ENCODE measurements at places on chromosomes 12 and 14.

DNA sequence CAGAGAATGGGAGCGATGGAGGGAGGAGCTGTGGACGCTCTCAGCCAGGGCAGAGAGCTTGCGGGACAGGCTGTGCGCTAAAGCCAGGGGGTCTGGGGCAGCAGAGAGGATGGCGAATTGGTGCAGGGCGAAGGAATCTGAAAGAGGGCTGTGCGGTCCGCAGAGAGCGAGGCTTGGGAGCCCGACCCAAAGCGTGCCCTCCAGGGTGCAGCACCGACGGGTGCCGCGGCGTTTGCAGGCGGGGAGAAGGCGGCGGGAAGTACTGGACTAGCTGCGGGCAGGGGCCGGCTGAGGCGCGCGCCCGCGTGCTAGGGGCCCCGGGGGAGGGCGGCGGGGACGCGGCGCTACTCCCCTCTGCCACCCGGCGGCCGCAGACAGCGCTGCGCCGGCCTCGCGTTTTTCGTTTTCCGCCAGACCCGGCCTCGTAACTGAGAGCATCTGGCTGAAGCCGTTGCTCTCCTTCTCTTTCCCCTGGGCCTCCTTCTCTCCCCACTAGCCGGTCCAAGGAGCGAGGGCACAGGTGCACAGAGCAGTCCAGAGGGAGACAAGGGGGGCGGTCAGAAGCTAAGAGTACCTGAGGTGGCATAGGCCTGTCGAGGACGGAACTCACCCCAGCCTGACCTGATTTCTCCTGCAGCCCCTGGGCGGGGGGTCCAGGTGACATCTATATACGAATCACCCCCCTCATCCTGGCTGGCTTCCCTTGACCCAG, 24.9 kb downstream of the SLC6A12 start:
- peak; percentile 1 for DNase-seq

DNA sequence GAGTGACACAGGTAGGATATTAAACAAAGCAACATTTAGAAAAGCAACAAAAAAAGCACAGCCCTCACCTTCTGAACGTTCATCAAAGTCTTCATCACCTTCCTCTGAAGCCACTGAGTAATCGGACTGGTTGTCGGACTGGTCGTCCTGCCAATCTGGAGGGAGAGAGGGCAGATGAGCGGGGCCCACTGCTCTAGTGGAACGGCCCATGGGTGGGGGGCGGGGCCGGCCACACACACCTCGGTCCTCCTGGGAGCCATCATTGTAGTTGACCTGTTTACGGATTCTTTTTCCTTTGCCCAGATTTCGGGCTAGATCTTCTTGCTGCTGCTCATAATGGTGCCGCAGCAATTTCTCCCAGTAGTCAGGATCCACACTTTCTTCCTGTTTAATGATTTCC, 14.9 kb upstream of the NOP2 start:
- DNase-seq, result no peak

- no peak for DNase-seq
These were observed 128.8 kb upstream of the OR4E1 start for GRCh38 chr14:21802441-21802840.

DNA sequence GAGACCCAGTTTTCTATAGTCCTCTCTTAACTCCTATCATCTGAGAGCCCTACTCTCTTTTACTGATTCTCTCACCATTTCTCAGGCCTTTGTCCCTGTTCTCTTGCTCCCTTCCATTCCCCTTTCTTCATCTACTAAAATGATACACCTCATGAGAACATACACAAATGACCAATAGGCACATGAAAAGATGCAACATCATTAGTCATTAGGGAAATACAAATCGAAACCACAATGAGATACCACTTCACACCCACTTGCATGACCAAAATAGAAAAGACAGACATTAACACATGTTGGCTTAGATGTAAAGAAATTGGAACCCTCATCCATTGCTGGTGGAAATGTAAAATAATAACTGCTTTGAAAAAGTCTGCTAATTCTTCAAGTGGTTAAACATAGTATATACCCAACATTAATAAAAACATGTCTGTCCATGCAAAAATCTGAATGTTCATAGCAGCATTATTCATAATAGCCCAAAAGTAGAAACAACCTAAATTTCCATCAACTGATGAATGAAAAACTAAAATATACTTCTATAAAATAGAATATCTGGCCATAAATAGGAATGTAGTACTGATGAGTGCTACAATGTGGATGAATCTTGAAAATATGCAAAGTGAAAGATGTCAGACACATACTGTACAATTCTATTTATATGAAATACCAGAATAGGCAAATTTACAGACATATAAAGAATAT, 66.0 kb downstream of the DENND5B start:
- DNase-seq, result no peak

- DNase-seq, result no peak
These were observed 88.8 kb downstream of the SCFD1 start for GRCh38 chr14:30710876-30711275.

DNA sequence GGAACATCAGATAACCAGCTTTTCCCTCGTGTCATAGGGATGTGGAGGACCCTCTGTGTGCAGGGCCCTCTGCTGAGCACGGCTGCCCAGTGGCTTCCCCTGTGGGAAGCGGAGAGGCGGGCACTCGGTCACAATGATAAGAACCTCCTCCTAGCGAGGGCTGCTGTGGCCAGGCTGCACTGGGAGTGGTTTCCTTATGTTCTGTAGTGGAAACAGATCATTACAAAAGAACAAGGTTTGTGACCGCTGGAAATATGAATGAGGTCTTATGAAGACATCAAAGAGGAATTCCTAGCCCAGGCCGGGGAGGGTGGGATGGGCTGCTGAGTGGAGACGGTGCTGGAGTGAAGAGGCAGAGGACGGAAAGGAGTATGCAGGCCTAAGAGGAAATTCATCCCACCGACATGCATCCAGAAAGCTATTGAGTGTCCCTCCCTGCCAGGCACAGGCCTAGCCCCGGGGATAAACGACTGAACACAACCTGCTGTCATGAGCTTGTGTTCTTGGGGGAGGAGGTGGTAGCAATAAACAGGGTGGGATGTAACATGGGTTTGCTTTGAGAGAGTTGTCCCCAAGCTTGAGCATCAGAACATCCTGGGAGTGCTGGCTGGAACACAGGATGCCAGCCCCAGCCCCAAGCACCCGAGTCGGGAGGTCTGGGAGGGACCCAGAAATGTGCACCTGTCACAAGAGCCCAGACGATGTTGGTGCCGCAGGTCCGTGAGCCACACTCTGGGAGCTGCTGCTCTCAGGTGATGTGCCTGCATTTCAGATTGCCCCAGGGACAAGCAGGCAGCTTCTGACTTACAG, 37.5 kb downstream of the FZD10 start:
- no peak for DNase-seq

DNA sequence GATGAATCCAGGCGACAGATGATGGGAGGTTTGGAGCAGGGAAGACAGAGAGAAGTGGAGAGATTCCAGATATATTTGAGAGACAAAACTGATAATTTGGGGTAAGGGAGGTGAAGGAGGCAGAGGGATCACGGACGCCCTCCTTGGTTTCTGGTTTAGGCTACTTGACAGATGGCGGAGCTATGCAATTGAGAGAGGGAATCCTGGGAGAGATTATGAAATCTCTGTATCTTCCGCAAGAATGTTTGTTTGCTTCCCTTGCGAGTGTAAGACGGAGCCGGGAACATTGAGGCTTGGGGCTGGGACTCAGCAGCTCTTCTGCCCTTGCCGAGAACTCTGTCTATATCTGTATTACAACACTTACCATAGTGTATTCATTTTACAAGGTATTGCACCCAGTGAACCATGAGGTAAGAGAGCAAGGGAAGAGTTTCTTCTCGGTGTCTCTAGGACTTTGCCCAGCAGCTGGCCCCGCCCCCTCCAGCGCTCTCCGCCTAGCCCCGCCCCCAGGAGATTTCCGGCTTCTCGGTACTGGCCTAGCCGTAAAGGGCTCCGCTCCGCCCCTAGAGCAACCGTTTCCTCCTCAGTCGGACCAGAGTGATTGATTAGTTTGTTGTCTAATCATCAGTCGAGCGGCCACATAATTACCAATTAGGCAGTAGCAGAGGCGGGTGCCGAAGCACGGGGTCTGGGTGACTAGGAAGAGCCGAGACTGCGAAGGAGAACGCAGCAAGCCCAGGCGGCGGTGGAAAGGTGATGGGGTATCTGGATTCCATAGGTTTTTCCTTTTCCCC, at the start of gene PRR13:
PRR13 (plus strand) TSS at position 695 of the 794 bp plus-strand sequence. CDS start 981 bp downstream, outside the sequence.
- peak; percentile 97 for DNase-seq

- no peak for DNase-seq
These were observed 1026.9 kb downstream of the LRFN5 start for GRCh38 chr14:42633504-42634095.

DNA sequence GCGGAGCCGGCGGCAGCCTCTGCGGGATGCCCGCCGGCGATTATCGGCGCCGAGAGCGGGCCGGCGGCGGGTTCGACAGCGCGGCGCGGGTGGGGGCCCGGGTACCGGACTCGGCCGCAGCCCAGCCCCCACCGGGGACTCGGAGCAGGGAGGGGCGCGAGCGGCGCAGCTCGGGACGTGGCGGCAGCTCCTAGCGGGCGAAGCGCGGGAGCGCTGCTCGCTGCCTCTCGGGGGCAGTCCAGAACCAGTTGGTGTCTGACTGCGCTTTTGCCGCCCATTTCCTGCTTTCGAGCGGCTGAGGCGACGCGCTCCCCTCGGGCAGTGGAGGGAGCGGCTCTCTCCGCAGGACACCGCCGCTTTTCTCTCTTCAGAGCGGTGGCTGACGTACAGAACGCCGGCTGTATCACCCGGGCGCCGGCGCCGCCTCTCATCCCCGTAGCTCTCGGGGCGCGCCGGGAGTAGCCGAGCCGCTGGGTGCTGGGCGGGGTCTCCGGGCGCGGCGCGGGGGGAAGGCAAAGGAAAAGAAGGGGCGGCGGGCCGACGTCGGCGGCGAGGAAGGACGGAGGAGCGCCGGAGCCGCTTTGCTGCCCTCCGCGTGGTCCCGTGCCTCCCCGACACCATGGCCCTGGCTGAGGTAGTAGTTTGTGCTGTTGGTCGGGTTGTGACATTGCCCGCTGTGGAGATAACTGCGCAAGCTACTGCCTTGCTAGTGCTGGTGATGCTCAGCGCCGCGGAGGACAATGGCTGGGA, 136.6 kb downstream of the MON2 start:
- DNase-seq, result peak; percentile 54

GRCh38 chr12:105352052-105352451, 21.6 kb downstream of the C12orf75 start:
- no peak for DNase-seq

GRCh38 chr14:22096514-22096895, 422.9 kb upstream of the OR4E1 start:
- DNase-seq, result no peak

- no peak for DNase-seq
These were observed 8.1 kb downstream of the BTBD6 start for GRCh38 chr14:105256292-105256960.

GRCh38 chr12:11756523-11756922, 107.0 kb downstream of the ETV6 start:
- DNase-seq, result no peak

DNA sequence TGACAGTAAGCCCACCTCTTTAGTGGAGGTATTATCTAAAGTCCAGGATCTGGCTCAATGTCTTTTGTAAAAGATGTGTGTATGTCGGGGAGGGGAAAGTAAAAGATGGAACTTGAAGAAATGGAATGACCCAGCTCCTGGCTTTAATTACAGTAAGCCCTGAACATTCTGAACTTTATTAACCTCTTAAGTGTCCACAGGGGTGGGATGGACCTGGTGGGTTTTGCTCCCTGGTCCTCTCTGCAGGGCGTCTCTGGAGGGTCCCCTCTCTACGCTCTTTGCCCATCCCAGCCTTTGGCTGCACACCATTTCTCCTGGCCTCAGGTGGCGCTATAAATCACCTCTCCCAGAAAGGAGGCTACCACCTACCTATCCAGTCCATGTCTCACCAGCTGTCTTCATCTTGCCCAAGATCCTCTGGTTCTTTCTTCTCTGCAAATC, 3.7 kb upstream of the CISTR start:
- DNase-seq, result no peak

DNA sequence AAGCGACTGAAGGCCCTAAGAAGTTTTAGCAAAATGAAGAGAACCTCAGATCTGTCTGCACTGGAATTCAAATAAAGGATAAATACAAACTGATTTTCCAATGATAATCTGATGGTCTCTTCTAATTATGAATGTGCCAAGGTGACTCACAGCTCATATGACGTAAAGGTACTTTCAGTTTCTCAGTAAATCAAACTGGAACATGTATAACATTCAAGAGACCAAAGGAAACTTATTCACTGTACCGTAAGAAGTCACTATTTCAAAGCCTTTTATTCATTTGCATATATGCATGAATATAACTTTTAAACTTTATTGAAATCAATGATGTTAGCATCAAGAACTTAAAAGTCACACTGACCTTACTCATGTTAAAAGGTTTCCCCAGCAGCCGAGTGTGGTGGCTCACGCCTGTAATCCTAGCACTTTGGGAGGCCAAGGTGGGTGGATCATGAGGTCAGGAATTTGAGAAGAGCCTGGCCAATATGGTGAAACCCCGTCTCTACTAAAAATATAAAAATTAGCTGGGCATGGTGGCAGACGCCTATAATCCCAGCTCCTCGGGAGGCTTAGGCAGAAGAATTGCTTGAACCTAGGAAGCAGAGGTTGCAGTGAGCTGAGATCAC, 52.2 kb downstream of the ATXN2 start:
- DNase-seq, result no peak

DNA sequence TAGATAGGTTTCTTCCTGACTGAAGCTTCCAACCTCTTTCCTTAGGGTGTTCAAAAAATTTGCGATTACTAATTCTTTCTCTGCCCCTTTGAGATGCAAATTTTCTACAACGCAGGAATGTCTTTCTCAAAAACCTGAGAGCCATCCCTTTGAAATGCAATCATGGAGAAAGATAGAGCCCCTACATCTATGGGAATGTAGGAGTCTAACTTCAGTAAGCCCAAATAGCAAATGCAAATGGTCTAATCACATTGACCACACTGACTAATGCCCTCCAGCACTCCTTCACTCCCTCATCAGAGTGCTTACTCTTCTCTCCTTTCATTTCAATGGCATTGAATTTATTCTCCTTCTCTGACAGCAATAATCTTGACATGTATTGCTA, 107.1 kb downstream of the SLC6A15 start:
- no peak for DNase-seq

DNA sequence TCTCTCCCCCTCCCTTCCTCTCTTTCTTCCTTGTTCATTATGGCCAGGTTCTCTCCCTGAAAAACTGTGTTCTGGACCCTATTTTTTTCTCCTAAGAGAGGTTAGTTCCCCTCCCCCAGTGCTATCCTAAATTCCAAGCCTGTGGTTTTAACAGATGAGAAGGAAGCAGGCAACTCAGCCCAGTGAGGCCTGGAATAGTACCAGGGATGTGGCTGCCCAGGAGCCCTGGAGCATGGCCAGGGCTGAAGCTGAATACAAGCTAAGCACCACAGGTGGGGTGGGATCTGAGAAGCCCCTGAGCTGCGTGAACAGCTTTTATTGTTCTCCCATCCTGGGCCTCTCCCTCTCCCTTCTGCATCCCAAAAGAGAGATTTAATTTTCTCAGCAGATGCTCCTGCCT, 1581.3 kb upstream of the TMEM132C start:
- no peak for DNase-seq

DNA sequence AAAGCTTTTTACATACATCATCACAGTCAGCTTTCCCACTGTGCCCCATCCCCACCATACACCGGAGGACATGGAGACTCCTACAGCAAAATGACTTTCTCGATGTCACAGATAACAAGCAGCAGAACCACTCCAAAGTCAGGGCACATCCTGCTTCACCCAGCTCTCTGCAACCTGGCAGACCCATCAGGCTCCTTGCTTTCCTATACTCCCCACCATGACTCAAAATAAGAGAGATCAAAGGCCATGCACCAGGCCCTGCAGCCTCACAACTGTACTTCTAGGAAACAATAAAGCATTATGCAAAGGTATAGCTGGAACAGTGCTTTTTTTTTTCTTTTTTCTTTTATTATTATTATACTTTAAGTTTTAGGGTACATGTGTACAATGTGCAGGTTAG, 187.4 kb downstream of the DPF3 start:
- DNase-seq, result no peak

- DNase-seq, result no peak
These were observed 238.3 kb downstream of the SLC41A2 start for GRCh38 chr12:104719700-104720338.

All from stimulated activated CD4-positive, alpha-beta T cell treated with anti-CD3 and anti-CD28 coated beads, Interleukin-1b, Interleukin-23, amount 100 ng/mL, for 1 hour (primary cell).